ENCODE measurements at places on chromosomes 5 and 9. TPM values are rescaled to one million over a fixed set of nuclear protein-coding genes. Genes with fewer than 3 reads are reported as not detected.

DNA sequence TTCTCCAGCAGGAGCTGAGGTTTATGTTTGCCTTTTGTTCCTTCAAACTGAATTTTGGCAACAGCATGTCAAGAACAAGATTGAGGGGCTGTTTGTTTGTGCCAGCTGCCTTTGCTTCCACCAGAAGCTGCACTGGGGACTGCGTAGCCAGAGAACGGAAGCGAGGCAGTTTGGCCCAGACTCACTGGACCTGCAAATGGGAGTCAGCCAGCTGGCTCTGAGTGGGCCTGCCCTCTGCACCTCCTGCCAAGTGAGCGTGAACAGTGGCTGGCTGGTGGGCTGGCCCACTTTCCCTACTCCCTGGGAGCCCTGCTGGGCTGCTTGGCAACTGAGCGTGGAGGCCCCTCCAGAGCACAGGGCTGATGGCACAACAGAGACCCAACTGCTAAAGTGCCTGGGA lies 111.6 kb downstream of the GALNT10 start:
- H3K36me3 ChIP-seq, result peaks cover 14% of the 10 kb centered on the region
- peak overlapping the region; percentile 45 for H3K4me3 ChIP-seq
- DNase-seq, result no peak
- H3K27ac ChIP-seq, result peak overlapping the region; percentile 43
- H3K4me1 ChIP-seq, result peaks cover 10% of the 10 kb centered on the region
- H3K27me3 ChIP-seq, result no peaks in the 10 kb centered on the region

GRCh38 chr5:159850160-159850559 lies 66.1 kb upstream of the ADRA1B start:
- H3K4me3 ChIP-seq, result no peak overlapping the region
- no peaks in the 10 kb centered on the region for H3K36me3 ChIP-seq
- H3K27ac ChIP-seq, result no peak overlapping the region
- DNase-seq, result no peak
- H3K4me1 ChIP-seq, result no peaks in the 10 kb centered on the region

DNA sequence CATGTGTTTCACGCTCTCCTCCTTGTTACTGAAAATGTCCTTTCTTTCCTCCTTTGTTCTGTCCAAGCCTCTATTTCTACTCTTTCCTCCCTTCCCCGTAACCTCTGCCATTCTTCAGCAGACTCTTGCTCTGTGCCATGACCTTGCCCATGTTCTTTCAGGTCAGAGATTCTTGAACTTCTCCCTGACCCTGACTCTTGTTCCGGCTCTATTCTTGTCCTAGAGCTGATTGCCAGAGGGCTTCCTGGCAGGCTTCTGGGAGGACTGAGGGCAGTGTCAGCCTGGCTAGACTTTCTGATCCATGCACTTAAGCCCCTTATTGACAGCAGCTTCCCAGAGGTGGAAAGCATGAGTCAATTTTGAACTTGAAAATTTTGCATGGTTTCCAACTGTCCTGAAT lies 174.2 kb downstream of the TMEM161B start:
- no peak overlapping the region for H3K27ac ChIP-seq
- no peak for DNase-seq
- no peaks in the 10 kb centered on the region for H3K27me3 ChIP-seq
- H3K4me3 ChIP-seq, result no peak overlapping the region

DNA sequence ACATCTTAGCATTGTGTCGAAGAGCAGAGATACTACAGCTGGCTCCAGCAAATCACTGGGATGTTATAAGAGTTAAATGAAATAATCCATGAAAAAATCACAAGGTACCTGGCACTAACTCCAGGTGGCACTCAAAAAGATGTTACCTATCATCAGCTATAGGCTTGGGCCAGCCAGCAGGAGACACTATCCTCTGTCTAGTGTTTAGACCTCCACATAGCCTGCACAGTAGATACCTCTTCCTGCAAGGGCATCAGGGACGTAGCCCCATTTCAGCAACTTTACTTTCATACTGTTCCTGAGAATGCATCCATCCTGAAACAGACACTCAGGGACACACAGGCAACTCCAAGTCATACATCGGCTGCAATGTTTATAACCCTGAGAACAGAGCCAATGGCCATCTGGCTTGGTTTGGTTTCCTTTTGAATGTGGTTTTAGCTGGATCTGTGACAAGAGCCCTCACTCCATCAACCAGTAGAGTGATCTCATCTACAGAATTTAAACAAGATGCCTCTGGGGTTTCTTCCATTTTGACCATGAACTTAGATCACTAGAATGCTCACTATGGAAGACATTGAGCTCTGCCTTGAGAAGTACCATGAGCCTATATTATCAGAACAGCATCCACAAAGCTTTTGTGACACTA lies 69.9 kb downstream of the TLE1 start:
- H3K27ac ChIP-seq, result no peak overlapping the region
- H3K27me3 ChIP-seq, result no peaks in the 10 kb centered on the region
- DNase-seq, result no peak
- peaks cover 37% of the 10 kb centered on the region for H3K36me3 ChIP-seq
- H3K4me1 ChIP-seq, result no peaks in the 10 kb centered on the region

SPINK5 gene
- not detected for total RNA-seq

- DNase-seq, result no peak
- H3K4me1 ChIP-seq, result no peaks in the 10 kb centered on the region
- H3K27me3 ChIP-seq, result no peaks in the 10 kb centered on the region
- H3K4me3 ChIP-seq, result no peak overlapping the region
- H3K36me3 ChIP-seq, result no peaks in the 10 kb centered on the region
Observed at GRCh38 chr5:98104454-98105188, 668.8 kb upstream of the RGMB start.

IFNB1 gene
- not detected for total RNA-seq

- H3K4me3 ChIP-seq, result no peak overlapping the region
- H3K27ac ChIP-seq, result no peak overlapping the region
- H3K36me3 ChIP-seq, result no peaks in the 10 kb centered on the region
- no peaks in the 10 kb centered on the region for H3K27me3 ChIP-seq
- DNase-seq, result no peak
- no peaks in the 10 kb centered on the region for H3K4me1 ChIP-seq
Observed at GRCh38 chr5:11467588-11467987, 436.7 kb downstream of the CTNND2 start.

- peak within 1 kb of the TSS; percentile 76 for H3K4me3 ChIP-seq
- H3K4me1 ChIP-seq, result peaks cover 8% of the 10 kb centered on the region
- no peaks in the 10 kb centered on the region for H3K36me3 ChIP-seq
- H3K27me3 ChIP-seq, result no peaks in the 10 kb centered on the region
- no peak for DNase-seq
- H3K27ac ChIP-seq, result peak within 1 kb of the TSS; percentile 81
Observed at GRCh38 chr9:86098824-86099700, at the start of gene GOLM1. GOLM1 (minus strand) TSS chr9:86099558; CDS start chr9:86079320, 20,238 bp downstream.

ZSWIM6 gene
- total RNA-seq, result 8.8 TPM

DNA sequence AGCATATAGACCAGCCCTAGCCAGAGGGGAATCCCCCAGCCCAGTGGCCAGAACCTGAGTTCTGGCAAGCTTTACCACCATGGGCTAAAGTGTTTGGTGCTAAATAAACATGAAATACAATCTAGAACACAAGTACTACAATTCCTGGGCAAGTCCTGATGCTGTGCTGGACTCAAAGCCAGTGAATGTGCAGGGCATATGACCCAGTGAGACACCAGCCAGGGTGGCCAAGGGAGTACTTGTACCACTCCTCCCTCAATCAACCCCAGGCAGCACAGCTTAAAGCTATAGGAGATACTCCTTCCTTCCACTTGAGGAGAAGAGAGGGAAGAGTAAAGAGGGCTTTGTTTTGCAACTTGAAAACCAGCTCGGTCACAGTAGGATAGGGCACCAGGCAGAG lies 63.6 kb downstream of the SSBP2 start:
- no peak overlapping the region for H3K4me3 ChIP-seq
- H3K36me3 ChIP-seq, result no peaks in the 10 kb centered on the region
- no peak for DNase-seq
- H3K27ac ChIP-seq, result no peak overlapping the region

GRCh38 chr5:2353871-2354440 lies 397.5 kb downstream of the IRX2 start:
- no peak overlapping the region for H3K4me3 ChIP-seq
- no peaks in the 10 kb centered on the region for H3K36me3 ChIP-seq
- no peaks in the 10 kb centered on the region for H3K27me3 ChIP-seq
- no peaks in the 10 kb centered on the region for H3K4me1 ChIP-seq
- DNase-seq, result no peak
- H3K27ac ChIP-seq, result no peak overlapping the region

DNA sequence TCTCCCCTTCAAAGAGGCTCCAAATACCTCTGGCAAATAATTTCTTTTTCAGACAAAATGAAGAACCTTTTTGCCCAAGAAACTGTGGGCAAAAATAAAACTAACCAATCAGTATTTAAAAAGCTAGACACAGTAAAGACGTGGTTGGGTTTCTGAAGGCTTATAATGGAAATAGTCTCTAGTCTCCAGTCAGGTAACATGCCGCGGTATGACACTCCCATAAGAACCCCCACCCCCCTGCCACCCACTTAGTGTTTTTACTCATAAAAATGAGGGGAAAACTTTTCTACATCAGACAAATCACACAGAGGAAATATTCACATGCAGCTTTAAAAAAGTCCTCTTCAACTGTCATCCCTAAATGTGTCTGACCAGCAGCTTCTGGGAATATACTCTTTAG lies 105.3 kb downstream of the THBS4 start:
- H3K27ac ChIP-seq, result no peak overlapping the region
- no peaks in the 10 kb centered on the region for H3K4me1 ChIP-seq
- no peak for DNase-seq
- no peaks in the 10 kb centered on the region for H3K27me3 ChIP-seq

DNA sequence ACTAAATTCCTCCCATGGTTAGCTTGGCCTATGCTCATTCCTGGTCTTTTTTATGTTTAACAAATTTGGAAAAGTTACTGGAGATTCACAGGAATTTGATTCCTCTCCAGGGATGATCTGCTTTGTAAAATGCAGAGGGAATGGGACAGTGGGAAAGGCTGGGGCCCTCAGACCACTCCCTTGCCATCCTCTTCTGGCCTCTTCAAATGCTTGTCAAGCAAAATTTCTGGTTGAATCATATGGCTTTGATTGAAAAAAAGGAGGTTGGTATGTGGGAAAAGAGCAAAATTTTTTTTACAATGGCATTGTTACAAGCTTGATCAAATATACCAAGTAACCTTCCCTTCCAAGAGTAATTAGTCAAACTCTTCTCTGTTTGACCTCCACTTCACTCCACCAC lies 225.1 kb downstream of the PIK3R1 start:
- no peak overlapping the region for H3K27ac ChIP-seq
- H3K4me3 ChIP-seq, result no peak overlapping the region
- H3K27me3 ChIP-seq, result no peaks in the 10 kb centered on the region
- DNase-seq, result no peak
- H3K36me3 ChIP-seq, result no peaks in the 10 kb centered on the region

DNA sequence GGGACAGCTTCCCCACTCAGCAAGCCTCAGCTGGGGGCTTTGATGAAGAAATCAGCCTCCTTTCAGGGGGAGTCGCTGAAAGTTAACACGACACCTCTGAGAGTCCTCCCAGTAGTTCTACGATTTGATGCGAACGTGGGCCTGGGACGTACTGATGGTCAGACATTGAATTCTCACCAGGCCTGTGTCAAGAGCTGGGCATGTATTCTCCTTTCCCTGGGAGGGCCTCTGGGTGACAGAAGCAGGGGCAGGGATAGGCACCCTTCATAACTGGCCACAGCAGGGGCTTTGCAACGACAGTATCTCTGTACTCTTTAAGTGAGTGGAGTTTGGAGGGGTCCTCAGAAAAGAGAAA lies 15.6 kb upstream of the COL5A1 start:
- H3K36me3 ChIP-seq, result no peaks in the 10 kb centered on the region
- no peak overlapping the region for H3K4me3 ChIP-seq
- H3K4me1 ChIP-seq, result no peaks in the 10 kb centered on the region
- no peak overlapping the region for H3K27ac ChIP-seq
- no peaks in the 10 kb centered on the region for H3K27me3 ChIP-seq

- H3K27ac ChIP-seq, result no peak overlapping the region
- no peak overlapping the region for H3K4me3 ChIP-seq
- no peak for DNase-seq
- H3K27me3 ChIP-seq, result no peaks in the 10 kb centered on the region
- no peaks in the 10 kb centered on the region for H3K36me3 ChIP-seq
Observed at GRCh38 chr5:15577831-15578230, 77.9 kb downstream of the FBXL7 start.

FCN1 gene
- total RNA-seq, result not detected

DNA sequence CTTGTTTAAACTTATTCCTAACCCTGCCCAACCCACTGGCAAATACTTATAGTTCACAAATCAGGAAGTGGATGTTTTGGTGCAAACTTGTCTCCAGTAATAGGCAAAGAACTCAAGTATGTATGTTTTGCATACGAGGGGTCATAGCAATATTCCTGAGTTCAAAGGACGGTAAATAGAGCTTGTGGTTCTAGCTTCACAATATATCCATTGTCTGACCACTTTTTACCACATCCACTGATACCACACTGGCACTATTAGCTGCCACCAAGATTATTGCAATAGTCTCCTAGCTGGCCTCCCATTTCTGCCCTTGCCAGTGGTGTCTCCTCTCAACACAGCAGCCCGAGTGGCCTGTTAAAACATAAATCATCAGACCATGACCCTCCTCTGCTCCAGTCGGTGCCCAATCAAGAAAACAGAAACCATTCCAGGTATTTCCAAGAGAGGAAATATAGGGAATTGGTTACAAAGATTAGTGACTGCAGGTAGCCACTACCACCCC lies 17.0 kb downstream of the GRXCR2 start:
- peaks cover 2% of the 10 kb centered on the region for H3K4me1 ChIP-seq
- H3K27me3 ChIP-seq, result no peaks in the 10 kb centered on the region
- DNase-seq, result no peak
- no peaks in the 10 kb centered on the region for H3K36me3 ChIP-seq
- peak overlapping the region; percentile 14 for H3K27ac ChIP-seq

DNA sequence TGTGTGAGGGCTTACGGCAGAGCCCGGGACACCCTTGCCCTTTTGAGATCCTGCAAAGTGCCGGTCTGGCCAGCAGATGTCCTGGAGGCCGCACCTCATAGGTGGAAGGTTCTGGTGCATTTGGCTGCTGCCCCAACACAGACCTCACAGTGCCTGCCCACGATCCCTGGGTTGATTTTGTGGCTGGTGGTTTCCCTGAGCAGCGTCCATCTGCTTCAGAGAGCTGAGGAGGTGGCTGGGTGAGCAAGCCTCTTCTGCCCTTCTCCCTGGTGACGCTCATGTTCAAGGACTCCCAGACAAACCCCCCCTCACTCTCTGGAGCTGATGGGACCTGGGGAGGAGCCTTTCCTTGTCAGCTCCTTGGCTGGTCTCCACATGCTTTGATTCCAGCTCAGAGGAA lies 18.9 kb downstream of the BNIP1 start:
- no peaks in the 10 kb centered on the region for H3K27me3 ChIP-seq
- H3K4me1 ChIP-seq, result no peaks in the 10 kb centered on the region
- DNase-seq, result no peak
- no peak overlapping the region for H3K27ac ChIP-seq
- no peak overlapping the region for H3K4me3 ChIP-seq

DNA sequence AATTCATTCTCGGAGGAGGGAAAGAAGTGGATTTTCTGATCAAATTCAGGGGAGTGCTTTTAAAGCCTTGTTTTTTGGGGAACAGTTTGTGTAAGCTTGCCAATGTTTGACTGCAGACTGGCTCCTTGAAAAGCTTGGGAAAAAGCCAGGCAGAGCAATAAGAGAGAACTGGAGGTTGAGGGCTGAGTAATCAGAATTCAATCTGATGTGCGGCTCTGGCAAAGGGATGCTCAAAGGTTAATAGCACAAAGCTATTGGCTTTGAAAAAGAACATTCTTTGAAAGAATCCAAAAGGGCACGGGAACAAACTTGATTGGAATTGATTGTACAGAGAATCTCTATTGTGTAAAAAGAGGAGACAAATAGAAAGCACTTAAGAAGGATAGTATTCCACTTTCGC lies 279.3 kb downstream of the YTHDC2 start:
- H3K27me3 ChIP-seq, result no peaks in the 10 kb centered on the region
- H3K4me3 ChIP-seq, result no peak overlapping the region
- H3K36me3 ChIP-seq, result no peaks in the 10 kb centered on the region
- H3K4me1 ChIP-seq, result no peaks in the 10 kb centered on the region
- no peak overlapping the region for H3K27ac ChIP-seq

LPAR1 gene
- 35.4 TPM for total RNA-seq

IL13 gene
- total RNA-seq, result not detected

Data from ascending aorta (tissue), 2 donors.